ENCODE measurements at places on chromosomes 7 and 10.

DNA sequence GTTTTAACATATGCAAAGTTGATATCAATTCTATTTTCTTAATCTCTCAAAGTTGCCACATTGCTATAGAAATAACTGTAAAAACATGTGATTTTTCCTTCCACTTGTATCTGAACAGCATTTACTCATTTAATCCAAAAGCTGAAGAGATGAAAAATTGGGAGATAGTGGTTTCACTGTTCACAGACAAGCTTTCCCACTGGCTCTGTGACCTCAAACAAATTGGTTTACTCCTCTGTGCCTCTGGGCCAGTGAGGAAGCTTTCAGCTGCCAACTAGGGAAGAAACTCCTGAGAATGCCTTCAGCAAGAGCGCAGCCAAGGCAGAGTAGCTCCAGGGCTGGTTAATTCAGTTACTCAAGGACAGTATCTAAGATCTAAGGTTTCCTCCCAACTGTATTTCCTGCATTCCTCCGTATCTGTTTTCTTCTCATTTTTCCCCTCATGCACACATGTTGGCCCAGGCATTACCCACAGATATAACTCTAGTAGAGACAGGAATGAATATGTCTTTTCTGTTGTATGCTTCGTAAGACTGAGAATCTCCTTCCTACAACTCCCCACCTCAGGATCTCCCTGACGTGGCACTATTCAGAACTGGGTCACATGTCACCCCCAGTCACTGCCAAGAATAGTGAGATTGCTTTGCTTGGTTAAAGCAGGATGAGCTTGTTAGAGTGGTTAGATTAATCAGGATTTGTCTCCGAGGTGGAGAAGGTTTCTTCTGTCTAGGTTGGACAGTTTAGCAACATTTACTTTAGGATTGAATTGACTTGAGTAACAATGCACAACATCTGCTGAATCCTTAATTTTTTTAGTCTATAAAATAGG lies 315.7 kb downstream of the NRG3 start:
- DNase-seq = no peak

DNA sequence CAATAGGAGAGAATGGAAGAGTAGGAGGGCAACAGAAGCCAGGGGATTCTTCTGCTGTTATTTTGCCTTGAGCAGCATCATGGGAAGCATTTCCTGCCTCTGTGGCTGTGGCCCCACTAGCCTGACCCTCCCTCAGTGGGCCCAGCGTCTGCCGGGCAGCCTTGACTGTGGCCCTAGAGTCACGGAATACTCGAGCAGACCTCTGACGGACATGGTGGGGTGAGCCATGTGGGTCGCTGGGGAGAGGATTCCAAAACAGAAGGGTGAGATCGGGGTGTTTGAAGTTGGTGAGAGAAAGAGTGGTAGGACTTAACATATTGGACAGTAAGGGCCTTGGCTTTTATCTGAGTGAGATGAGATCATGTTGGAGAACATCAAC lies 8.3 kb upstream of the PRKAG2 start:
- no peak for DNase-seq

DNA sequence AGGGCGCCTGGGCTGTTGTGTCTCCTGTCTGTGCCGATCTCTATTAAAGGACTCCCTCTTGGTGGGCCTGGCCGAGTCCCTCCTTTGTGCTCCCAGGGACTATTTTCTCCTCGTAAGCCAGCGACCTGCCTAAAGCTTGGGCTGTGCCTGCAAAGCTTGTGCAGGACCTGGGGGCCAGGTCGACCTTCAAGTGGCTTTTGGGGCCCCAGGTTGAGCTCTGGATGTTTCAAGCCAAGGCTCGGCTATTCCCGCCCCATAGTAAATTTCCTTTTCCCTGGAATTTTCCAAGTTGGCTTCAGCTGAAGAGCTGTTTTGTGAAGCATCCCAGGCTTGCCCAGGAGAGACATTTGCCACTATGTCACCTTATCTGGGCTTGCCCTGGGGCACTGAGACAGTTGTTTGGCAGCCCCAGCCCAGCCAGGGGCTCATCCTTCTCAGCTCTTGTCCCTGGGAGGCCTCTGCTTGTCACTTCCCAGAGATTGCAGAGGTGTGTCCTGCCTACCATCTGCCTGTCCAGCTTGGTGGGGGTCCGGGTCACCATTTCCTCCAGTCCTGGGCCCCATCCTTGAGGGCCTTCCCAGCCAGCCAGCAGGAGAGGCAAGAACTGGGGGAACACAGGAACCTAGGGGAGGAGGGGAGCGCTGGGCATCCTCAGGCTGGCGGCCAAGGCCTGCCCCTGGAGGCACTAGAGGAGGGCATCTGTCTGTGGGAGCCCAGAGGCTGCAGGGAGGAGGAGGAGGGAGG lies 20.2 kb downstream of the ZMIZ2 start:
- DNase-seq = no peak

- DNase-seq = no peak
These were observed 187.3 kb downstream of the CXCL12 start for GRCh38 chr10:44197646-44198045.

DNA sequence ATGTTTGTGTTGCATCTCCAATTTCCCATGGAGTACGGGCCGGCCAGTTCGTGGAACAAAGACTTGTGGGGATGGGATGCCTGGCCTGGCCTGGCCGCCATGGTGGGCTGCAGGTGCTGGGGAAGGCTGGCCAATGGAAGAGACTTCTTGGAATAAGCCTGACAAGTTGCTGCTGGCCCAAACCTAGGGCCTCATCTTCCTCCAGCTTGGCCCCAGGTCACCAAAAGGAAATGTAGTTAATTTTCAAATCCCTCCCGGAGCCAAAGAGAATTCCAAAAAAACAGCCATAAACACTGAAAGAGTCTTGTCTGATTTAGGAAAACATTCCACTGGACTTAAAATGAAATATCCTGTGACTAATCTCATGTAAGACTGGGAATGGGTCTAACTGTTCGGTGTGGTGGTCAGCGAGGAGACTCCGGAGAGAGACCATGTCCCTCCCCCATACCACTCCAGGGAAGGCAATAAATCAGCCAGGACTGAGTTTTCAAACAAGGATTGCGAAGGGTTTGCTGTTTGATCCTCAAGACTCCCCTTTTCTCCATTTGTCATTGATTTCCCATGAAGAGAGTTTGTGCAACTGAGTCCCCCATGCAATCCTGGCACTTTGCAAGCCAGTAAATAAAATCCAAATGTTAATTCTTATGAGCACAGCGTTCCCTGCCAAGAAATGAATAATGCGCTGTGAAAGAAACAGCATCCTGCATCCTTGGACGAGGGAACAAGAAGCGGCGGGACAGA lies 128.7 kb upstream of the HABP2 start:
- DNase-seq = no peak

- DNase-seq = no peak
These were observed 14.3 kb upstream of the DAGLB start for GRCh38 chr7:6461946-6462550.

GRCh38 chr10:77290528-77291155 lies 347.0 kb downstream of the KCNMA1 start:
- DNase-seq = no peak

GRCh38 chr10:127579640-127580039 lies 30.5 kb downstream of the NPS start:
- no peak for DNase-seq

DNA sequence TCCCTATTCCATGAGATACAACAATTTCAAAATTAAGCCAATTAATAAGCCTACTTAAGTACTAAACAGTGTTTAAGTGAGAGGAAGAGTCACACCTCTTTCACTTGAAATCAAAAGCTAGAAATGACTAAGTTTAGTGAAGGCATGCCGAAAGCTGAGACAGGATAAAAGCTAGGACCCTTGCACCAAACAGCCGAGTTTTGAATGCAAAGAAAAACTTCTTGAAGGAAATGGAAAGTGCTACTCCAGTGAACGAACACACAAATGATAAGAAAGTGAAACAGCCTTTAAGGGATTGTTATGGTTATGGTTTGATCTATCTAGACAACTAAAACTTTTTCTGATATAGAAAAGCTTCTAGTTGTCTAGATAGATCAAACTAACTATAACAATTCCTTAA lies 135.4 kb upstream of the KMT2E start:
- no peak for DNase-seq

- DNase-seq = no peak
These were observed 48.2 kb downstream of the DYNC2I1 start for GRCh38 chr7:158904599-158904998.

- no peak for DNase-seq
These were observed 158.5 kb downstream of the CACNA2D1 start for GRCh38 chr7:82284936-82285519.

- no peak for DNase-seq
These were observed 9.7 kb upstream of the VSIR start for GRCh38 chr10:71782917-71783490.

GRCh38 chr7:124896001-124896400 lies 33.6 kb downstream of the POT1 start:
- no peak for DNase-seq

DNA sequence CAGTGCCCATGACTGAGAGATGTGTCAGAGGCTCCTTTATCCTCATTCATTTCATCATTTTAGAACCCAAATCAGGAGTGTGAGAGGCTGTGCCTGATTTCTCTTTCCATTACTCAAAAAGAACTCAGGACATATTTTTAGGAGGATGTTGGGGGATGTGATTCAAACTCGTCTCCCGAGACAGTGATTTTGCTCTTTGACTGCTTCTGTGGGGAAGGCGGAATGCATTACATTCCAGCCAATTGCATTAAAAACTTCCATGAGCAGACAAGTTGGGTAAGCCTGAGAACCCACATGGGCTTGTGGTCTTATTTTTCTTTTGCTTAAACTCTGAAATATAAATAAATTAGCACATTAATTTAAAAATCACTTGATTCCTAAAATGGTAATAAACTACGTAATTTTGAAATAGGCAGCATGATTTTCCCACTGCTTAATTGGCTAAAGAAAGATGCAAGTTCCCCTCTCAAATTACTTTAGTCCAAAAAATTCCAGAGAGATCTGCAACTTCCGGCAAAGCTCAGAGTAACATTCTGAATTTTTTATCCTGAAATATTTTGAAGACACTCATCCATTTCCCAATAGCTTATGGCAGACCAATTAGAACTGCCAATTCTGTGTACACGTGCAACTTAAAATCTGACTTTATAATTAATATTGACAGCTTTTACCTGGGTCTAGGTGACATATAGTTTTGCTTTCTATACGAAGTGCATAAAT lies 185.6 kb downstream of the C7orf25 start:
- no peak for DNase-seq

- no peak for DNase-seq
These were observed 128.7 kb downstream of the ELAPOR2 start for GRCh38 chr7:86930554-86931307.

DNA sequence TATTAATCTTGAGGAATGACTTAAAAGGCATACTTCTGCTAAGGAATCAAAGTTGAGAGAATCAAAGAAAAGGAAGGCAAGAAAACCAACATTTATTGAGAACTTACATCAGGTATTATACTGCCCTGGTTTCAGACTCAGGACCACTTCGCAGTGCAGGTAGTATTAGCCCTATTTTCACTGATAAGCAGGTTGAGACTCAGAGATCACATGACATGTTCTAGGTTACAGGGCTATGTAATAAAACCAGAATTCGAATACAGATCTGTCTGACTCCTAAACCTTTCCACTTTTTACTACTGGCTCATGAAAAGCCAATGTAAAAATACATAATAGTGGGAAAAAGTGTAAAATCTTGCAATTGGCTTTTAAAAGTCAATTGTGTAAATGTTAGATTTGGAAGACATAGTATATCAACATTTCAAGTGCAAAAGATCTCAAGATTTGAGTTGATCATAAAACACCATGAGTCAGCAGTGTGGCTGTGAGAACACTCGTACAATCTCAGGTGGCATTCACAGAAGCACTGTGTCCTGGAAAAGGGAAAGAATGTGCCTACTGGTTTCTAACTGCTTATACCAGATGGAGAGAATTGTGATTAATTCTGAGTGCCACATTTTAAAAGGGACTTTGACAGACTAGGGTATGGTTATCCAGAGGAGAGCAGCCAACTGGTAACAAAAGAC lies 195.8 kb upstream of the MKLN1 start:
- DNase-seq = no peak

- peak; percentile 35 for DNase-seq
These were observed 64.5 kb downstream of the MCMBP start for GRCh38 chr10:119807960-119808697.

DNA sequence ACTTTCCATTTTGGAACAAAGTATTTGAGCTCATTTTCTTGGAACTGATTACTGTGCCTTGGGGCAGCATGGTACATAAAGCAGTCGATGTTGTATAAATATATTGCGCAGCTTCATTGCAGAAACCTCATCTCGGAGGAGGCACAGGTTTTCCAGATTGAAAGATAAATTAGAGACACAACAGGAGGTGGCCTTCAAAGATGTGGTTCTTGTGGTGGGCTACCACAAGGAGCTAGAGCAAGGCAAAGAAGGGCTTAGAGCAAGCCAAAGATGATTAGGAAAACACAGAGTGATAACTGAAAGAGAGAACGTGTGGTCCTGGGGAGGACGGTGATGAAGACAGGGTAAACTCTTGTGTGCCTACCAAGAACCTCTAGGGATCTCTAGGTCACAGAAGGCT lies 169.1 kb upstream of the TNS3 start:
- no peak for DNase-seq

- DNase-seq = no peak
These were observed 319.0 kb downstream of the GRID1 start for GRCh38 chr10:86047588-86047987.

- no peak for DNase-seq
These were observed 118.2 kb upstream of the KAT6B start for GRCh38 chr10:74708246-74708645.

DNA sequence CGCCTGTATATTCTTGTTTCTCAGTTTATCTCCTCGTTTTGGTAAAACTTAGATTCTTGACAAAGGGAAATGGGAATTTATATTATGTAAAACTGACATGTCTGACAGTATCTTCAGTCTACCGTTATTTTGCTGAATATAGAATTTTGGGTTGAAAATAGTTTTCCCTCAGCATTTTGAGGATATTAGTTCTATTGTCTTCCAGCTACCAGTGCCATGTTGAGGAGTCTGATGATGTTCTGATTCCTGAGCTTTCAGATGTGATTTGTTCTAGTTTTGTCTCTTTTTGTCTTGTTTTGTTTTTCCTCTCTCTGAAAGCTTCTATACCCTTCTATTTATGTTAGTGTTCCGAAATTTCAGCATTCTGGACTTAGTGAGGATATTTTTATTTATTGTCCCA lies 8.0 kb upstream of the PRKAR2B start:
- no peak for DNase-seq

DNA sequence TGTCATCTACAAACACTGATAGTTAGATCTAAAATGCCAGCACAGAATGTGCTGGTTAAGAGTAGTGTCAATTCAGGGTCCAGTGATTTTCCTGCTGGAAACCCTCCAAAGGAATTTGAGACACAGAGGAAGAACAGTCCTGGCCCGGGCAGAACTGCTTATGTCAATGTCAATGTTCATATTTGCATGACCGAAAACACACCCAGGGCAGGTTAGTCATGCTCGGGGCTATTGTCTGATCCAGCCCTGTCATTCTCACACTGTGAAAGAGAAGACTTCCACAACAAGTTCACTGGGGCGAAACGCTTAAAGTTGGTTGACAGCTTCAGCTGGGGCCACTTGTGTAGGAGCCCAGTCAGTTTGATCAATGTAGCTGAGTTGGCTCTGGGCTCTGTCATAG lies 139.3 kb downstream of the C1GALT1 start:
- no peak for DNase-seq

GRCh38 chr7:50069613-50070012 lies 23.4 kb downstream of the ZPBP start:
- no peak for DNase-seq

All from SHP77 treated with DMSO at 0.1 percent for 48 hours (cell line).